ENCODE measurements at places on chromosomes 2 and 18.

GRCh38 chr2:214575030-214575429 is 164.2 kb downstream of the VWC2L start:
- DNase-seq, result no peak

DNA sequence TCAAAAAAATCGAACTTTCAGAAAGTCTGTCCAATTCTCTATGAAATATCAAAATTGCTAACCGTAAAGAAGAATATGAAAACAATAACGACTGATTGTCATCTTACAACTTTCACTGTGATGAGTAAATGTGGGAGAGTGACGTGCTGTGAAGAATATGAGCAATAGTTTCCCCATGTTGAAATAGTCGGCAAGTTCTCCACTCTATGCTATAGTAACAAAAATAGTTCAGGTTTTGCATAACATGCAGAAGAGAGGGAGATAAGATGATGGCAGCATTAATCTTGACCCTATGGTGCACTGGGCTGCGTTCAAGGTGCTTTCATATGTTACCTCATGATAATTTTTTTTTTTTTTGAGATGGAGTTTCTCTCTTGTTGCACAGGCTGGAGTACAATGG is 196.8 kb upstream of the CYRIA start:
- DNase-seq, result no peak

DNA sequence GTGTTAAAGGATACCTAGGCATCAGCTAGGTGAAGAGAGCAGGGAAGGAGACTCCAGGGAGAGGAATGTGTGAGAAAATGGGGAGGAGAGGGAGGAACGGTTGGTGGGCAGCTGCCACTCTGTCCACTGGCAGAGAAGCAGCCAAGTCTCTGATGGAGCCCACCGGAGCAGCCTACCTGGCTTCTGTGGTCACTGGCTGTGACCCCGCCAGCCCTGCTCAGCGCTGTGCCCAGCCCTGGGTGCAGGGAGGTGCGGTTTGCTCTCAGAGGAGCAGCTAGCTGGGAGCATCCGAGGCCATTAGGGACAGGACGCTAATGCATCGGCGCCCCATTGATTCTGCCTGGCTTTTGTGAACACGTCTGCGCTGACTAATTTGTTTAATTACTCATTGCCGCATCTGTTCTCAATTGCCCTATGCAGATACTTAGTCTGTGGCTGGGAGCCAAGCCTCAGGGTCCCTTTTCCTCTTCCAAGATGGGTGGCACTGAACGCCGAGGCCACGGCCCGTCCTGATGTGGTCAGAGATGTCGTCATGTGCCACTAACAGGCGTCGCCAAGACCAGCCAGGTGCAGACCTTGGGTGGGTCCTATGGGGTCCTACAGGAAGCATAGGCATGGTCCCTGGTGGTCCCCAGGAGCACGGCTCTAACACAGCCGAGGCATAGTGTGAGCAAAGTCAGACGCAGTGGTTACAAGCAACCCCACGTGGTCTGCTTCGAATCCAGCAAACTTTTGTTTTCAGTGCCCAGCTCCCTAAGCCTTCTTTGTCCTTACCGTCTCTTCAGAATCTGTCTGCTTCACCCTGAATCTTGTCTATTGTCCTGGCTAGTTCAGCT is 82.0 kb downstream of the RRM2 start:
- DNase-seq, result no peak

DNA sequence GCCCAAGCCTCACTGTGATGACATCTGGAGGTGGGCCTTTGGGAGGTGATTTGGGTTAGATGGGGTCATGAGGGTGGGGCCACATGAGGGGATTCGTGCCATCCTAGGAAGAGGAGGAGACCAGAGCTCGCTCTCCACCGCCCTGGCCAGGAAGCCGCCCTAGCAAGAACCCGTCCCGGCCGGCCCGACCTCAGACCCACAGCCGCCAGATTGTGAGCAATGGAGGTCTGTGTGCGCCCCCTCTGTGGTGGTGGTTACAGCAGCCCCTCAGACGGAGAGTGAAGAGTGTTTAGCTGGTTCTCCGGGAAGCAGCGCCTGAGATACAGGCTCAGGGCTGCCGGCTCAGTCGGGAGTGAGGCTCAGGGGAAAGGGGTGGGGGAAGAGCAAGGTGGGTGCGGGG is 83.3 kb downstream of the RTP5 start:
- no peak for DNase-seq

DNA sequence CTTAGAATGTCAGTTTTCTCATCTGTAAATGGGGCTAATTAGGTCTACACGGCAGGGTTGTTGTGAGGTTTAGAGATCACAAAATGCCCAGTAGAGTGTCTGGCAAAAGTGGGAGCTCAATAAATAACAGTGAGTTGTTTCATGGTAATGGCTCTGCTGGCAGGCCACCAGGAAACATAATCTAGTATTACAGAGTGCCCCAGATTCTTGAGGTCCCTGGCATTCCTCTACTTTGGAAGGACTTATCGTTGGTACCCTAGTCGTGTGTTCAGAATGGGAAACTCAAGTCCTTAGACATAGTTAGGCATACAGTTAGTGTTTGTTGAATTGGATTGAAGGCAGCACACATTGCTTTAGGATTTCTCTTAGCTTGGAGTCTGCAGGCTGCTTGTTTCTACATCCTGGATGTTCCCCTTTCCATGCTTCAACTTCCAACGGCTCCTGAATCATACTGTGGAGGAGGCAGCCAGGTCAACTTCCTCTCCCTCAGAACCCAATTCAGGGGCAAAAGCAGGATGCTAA is 161.5 kb upstream of the FOSL2 start:
- no peak for DNase-seq

DNA sequence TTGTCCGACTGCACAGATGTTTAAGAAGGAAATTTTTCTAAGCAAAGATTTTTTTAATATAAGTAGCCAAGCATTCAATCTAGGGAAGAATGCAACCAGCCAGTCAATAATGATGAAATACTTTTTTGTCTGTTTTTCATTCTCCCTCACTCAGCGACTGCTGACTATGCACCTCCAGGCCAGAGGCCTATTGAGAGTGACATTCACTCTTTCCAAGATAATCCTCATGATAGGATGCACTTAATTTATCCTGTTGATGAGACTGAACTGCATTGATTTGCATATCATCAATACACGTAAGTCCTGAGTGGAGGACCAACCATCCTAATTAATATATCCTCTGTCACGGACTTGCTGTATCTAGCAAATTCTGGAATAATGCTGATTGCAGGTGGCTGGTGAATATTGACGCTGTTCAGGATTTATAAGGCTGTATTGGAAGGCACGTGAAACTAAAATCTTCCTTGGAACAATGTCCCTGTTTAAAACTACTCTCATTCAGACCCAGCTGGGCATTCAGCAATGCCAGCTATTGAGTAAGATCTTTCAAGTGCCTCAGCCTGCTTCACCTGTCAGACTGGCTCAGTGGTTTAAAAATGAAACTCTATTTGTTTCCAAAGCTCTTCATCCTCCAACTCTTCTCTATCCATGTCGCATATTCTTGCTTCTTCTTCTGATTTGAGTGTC is 142.2 kb downstream of the MAP2 start:
- DNase-seq, result no peak

DNA sequence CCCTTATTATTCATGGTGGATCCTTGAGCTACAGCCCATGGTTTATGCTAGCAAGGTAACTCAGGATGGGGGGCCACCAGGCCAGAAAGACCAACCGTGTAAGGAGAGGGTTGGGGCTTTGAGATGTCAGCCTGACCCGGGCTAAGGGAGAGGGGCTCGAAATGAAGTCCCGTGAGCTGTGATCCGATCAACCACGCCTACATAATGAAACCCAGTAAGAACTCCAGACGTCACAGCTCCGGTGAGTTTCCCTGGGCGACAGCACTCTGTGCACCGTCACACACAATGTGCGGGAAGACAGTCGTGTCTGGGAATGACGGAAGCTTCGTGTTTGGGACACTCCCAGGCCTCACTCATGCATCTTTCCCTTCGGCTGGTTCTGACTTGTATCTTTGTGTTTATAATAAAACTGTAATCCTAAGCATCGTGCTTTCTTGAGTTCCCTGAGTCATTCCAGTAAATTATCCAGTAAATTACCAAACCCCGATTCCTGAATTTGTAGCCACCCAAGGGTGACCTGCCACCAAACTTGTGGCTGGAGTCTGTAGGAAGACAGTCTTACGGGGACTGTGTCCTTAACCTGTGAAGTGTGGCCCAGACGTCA is 44.2 kb downstream of the CYP27C1 start:
- DNase-seq, result no peak

DNA sequence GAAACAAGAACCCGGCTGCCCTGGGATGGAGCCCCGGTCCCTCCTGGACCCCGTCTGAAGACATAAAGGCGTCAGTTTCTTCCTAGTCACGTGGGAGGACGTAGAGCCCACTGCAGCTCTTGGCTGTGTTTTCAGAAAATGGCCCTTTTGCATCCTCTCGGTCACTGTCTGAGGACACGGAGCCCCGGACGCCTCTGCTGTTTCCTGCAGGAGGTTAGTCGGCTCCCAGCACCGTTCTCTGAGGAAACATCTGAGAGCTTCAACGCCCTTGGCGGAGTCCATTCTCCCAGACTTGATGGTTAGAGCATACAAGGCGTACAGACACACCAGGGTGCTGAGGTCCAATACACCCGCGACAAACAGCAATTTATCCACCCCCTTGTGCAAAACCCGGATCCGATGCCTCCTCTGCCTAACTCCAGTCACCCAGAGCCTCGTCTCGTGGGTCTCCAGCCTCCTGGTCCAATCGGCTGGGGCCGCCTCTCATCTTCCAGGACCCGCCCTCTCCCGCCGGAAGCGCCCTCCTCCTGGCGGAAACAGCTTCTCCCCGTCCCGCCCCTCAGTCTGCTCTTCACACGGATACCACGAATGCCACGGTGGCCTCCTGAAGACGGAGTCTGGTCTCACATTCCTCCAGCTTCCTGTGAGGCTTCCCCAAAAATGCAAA is 119.4 kb downstream of the TMEM18 start:
- DNase-seq, result no peak

DNA sequence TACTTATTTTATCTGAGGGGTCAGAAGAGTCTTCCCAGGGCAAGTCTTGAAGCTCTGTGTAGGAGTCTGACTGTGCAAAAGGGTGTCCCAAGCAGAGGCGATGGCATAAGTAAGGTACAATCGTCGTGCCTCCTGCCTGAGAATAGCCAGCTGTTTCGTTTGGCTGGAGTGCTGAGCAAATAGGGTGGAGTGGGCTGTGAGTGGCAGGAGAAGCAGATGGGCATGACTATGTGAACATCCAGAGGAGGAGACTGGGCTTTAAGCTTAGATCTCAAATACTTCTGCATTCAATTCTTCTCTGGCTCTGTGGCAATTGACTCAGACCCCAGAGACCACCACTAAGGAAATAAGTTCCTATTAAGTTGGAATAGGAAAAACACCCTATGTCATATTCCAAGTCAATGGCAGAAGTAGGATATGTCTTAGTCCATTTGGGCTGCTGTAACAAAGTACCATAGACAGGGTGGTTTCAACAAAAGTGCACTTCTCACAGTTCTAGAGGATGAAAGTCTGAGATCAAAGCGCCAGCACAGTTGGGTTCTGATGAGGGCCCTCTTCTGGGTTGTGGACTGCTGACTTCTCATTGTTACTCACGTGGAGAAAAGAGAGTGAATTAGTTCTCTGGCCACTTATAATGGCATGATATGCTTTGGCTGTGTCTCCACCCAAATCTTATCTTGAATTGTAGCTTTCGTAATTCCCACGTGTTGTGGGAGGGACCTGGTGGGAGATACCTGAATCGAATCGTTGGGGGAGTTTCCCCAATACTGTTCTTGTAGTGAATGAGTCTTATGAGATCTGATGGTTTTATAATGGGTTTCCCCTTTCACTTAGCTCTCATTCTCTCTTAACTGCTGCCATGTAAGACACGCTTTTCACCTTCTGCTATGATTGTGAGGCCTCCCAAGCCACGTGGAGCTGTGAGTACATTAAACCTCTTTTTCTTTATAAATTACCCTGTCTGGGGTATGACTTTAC is 120.2 kb downstream of the LPIN1 start:
- no peak for DNase-seq

DNA sequence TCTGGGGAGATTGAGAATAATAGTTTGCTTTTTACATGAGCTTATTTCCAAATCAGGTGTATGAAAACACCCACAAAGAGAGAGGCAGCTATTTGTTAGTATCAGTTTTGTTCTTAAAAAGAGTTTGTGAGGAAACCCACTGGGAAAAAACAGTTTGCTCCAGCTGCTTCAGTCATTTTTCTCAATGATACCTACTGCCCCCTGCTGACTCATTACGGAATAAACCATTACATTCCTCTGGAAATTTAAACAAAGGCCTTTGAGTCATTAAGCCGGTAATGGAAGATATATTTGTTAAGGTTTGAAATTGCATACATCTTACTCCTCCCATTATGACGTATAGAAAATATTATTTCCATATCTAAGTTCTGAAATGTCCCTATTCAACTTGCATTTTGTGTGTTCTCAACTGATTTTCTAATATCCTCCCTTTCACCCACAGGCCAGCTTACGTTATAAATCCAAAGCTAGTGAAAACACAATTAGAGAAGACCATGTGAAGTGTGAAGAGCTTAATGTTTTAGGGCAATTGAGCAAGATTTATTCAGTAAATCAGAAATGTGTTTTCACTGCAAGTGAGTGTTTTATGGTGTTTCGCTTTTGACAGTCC is 761.6 kb downstream of the DSC3 start:
- DNase-seq, result peak; percentile 1

DNA sequence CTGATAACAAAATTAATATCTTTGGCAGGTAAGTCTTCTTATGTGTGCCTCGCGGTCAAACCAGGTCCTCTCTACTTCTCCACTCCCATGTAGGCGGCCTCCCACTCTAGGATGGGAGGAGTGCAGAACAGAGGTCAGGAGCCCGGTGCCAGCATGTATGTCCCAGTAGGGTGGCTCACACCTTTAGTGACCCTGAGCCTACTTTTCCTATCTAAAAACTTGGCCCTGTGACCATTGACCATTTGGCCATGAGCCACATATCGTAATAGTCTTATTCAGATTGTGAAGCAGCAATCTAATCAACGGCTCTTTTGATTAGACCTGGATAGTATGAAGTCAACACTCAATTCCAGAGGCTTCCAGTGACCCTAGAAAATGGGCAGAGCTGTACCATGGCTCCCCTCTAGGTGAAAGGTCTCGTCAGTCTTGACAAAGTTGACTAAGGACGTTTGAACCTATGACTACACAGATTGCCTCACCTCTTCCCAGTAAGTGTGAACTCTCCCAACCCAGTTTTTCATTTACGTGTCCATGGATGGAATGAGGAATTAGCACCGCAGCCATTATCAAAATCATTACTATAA is 17.1 kb upstream of the FABP1 start:
- DNase-seq, result no peak

GRCh38 chr2:133766164-133766832 is 198.0 kb upstream of the NCKAP5 start:
- DNase-seq, result no peak

GRCh38 chr2:168568476-168569267 is 112.6 kb downstream of the CERS6 start:
- no peak for DNase-seq

GRCh38 chr2:213281156-213281555 is 3.1 kb upstream of the SPAG16 start:
- no peak for DNase-seq

DNA sequence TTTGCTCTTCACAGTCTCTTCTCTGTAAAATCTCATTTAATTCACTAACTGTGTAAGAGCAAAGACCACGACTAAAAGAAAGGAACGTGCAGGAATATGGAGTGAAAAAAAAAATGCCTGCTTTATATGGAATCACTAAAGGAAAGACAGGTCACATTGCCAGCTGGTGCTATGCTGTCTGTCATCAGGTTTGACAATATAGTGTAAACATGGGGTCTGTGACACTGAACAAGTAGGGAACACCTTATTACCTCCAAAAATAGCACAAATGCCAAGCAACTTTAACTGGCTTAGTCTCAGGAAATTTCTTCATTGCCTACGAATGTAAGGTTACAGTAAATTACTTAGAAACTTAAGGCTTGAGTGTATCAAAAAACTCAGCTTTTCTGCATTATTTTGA is 364.5 kb upstream of the LINC00305 start:
- no peak for DNase-seq

GRCh38 chr2:15074319-15074718 is 441.8 kb downstream of the LRATD1 start:
- DNase-seq, result no peak
